ENCODE measurements at places on chromosomes 1 and 21.

GRCh38 chr1:234902774-234903547, 225.7 kb downstream of the TOMM20 start:
- no peak for DNase-seq

- no peak for DNase-seq
Measured at GRCh38 chr21:23026878-23027277, 2028.7 kb downstream of the NCAM2 start.

- no peak for DNase-seq
Measured at GRCh38 chr1:54658164-54658913, 16.8 kb downstream of the MROH7 start.

DNA sequence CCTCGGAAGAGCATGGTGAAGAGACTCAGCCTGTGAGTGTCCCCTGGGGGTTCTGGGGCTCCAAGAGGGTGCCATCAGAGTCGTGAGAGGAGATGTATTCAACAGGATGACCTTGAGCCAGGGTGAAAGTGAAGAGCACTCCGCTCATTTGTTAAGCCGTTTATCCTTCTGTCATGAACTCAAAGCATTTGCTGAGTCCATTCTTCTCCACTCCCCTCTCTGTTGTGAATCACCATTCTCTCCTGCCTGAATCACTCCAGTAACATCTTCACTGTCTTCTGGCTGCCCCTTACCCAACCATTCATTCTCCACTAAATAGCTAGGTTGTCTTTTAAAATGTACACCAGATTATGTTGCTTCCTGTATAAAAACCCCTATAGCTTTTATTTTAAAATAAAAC, 102.2 kb downstream of the RGL1 start:
- DNase-seq = no peak

DNA sequence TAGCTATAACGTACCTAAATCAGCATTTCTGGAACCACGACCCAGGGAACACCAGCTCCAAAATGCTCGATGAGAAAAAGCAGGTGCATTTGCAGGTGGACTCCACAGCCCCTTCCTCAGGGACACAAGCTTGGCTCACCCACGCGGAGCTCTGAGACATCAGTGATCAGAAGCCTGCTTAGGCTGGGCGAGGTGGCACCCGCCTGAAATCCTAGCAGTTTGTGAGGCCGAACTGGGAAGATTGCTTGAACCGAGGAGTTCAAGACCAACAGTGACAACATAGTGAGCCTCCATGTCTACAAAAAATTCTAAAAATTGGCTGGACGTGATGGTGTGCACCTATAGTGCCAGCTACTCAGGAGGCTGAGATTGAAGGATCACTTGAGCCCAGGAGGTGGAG, 2.5 kb upstream of the TSPEAR start:
- no peak for DNase-seq

All from NK-92 treated with Interleukin-12 subunit alpha and Interleukin-12 subunit beta, amount 100 ng/mL, for 24 hours (cell line).